ENCODE measurements at places on chromosomes 2 and 18.

DNA sequence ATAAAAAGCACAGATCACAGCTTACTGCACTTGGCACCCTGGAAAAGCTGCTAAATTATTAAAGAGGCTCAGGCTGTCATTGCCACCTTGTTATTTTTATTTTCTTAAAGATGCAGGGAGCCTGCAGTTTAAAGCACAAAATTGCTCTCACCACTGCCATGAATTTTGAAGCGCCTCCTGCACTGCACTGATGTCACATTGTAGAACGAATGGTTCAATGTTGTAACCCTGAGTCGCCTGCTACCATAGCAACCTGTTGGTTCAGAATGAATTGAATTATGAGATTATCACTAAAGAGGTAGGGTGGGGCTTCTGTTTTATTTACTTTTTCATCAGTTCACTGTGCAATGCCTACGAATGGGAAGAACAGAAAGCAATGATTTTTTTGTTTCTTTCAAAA is 16.5 kb downstream of the SCG2 start:
- DNase-seq, result no peak

DNA sequence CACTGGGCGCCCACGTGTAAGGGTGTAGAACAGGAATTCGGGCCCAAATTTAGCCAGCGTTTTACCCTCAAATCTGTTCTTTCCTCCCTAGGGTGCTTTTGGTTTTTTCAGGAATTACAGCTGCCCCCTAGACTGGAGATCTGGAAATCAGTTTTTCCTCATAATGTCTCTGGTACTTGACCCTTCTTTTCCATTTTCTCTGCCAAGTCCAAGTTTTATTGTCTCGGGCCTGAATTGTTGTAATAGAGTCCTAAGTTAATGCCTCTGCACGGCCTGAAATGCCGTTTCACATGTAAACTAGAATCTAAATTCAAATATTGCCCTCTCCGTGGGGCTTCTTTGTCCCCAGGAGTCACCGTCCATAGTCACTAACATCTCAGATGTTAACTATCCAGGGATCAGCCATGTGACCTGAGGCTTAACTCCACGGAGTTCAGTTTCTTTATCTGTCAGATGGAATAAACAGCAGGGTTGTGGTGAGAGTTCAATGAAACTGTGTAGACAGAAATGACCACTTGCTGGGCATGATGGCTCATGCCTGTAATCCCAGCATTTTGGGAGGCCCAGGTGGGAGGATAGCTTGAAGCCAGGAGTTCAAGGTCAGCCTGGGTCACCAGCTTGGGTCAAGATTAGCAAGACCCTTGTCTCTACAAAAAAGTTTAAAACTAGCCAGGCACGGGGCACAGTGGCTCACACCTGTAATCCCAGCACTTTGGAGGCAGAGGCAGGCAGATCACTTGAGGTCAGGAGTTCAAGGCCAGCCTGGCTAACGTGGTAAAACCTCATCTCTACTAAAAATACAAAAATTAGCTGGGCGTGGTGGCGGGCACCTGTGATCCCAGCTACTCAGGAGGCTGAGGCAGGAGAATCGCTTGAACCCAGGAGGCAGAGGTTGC is 12.7 kb upstream of the CABLES1 start:
- DNase-seq, result no peak

GRCh38 chr2:43212931-43213330 is 13.5 kb downstream of the ZFP36L2 start:
- no peak for DNase-seq

DNA sequence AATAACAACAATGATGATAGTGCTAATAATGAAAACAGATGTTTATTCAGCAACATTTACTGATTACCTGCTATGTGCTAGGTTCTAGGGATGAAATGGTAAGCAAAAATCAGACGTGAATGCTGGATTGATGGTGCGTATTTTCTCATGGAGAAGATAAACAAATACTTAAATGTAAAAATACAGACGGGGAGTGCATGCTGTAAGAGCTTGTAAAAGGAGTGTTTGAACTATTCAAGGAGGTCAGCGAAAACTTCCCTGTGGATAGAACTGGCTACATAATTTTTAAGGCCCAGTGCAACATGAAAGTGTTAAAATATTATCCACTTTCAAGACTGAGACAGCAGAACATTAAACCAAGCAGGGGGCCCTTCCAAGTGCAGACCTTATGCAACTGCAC is 22.1 kb downstream of the MTX2 start:
- no peak for DNase-seq

DNA sequence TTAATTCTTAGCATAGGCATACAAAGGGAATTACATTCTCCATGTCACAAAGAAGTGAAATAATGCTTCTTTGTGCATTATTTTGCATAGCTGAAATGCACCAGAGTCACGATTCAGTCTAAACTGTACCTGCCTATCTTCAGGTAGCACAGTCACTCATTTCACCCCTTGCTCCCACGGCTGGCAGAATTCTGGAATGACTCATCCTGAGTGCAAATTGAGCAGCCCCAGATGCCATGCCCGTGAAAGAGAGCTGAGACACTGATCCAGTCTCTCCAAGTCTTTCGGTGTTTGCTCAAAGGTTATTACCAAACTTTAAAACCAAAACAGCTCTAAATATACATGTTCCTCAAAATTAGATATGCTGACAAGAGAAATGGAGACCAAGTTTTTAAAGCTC is 168.3 kb upstream of the POU3F3 start:
- DNase-seq, result no peak

- DNase-seq, result no peak
These were observed 79.4 kb downstream of the POU3F3 start for GRCh38 chr2:104933151-104933917.

DNA sequence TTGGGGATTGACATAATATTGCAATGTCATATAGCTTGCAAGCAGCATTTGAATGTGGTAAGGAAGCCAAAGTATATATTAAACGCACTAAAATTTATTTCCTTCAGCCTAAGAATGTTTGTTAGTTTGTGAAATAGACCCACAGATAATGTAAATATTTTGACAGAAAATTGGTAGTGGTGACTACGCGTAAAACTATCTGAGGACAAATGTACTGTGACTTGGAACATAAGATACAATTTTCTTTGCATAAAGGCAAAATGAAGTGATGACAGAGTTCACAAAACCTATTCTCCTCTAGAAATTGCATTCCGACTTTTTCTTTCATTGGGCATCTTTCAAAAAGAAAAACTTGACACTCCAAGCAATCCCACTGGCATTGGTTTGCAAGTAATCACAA is 411.1 kb upstream of the LRATD1 start:
- DNase-seq, result no peak

GRCh38 chr18:5983488-5983887 is 88.2 kb upstream of the TMEM200C start:
- no peak for DNase-seq

All from amygdala (tissue), 56 donors.